GM03348 (cell line): ENCODE measurements at places on chromosomes 12 and 14.
A peak's percentile ranks its signal among the peaks of the same experiment; 100 is the strongest.

DNA sequence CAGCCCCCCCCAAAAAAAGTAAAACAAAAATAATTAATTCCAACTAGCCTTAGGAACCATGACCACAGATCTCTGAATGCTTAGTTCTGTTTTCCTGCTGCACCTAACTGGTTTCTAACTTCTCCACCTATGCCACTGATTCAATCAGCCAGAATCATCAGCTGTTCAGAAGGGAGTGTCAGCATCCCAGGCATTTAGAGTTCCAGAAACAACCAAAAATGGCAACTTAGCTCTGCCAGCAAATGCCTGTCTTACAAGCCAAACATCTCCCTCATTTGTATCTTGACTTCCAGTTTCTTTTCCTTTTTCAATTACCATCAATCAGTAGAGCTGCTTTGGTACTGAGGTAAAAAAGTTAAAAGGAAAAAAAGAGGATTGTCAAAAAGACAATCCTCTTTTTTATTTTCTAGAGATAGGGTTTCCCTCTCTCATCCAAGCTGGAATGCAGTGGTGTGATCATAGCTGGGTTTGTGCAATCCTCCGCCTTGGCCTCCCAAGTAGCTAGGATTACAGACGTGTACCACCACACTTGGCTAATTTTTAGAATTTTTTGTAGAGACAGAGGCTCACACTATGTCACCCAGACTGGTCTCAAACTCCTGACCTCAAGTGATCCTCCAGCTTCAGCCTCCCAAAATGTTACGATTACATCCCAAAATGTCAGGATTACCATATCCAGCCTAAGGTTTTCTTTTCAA lies 45.2 kb upstream of the ISM2 start:
- DNase-seq = no peak

GRCh38 chr12:93361151-93361919 lies 16.4 kb upstream of the NUDT4 start:
- DNase-seq = peak; percentile 33

- DNase-seq = no peak
Measured at GRCh38 chr12:106039242-106039641, 99.5 kb downstream of the NUAK1 start.

GRCh38 chr12:124695861-124696260 lies 128.4 kb upstream of the NCOR2 start:
- DNase-seq = no peak

DNA sequence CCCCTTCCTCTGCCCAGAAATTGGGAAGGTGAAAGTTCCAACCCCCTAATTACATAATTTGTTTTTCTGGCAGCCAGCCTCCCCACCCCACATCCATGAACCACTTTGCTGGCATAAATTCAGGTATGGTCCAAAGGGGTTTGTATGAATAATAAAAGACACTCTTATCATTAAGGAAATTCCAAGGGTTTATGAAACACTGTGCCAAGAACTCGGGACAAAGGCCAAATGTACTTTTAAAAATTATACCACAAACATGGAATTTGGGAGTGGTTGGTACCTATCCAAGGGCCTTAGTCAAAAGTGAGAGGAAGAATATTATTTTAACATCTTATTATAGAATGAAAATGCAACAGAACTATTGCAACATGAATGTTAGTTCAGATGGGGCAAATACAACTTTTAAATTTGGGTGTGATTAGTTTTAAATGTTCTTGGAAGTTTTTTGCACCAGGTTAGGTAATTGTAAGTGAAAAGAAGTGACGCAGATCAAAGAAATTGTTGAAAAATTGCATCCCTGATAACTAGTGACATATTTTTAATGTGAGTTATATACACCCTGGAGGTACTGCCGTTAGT lies 217.8 kb downstream of the TMEM117 start:
- DNase-seq = peak; percentile 67

- DNase-seq = peak; percentile 20
Measured at GRCh38 chr12:121958541-121959240, 40.3 kb downstream of the CFAP251 start.

- peak; percentile 65 for DNase-seq
Measured at GRCh38 chr12:6345319-6346091, 3.6 kb upstream of the TNFRSF1A start.

DNA sequence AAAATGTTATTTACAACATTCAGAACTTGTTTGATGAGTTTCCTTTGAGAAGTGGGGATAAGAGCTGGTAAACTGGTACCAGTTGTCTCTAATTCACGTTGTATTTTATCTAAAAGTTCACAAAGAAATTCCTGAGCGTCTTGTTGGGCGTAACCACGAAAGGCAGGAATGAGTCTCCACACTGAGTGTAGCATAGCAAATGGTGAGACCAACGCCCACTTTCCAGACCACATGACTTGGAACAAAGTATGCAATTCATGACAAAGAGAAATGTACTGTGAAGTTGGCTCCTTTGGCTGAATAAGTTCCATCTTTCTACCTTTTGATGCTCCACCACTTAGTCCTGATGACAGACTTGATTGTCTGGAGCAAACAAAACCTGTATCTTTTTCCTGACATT lies 18.4 kb downstream of the USP44 start:
- DNase-seq = peak; percentile 42

- DNase-seq = no peak
Measured at GRCh38 chr14:90703841-90704737, 112.1 kb downstream of the TTC7B start.

DNA sequence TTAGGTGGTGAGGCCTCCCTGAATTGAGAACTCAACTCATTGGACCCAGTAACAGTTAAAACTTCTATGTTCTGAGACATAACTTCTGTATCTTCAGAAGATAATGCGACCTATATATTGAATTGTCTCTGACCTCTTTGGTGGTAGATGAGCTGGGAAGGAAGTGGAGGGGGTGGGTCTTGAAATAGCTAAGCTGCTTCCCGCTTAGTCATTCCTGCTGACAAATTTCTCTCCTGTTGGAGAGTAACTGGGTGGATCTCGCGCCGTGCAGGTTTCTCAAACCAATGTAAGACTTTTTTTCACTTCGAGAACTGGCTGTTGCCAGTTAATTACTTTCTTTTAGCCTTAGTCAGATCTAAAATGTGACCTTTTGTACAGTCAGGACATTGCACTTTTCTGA lies 100.8 kb downstream of the PPHLN1 start:
- no peak for DNase-seq

- DNase-seq = peak; percentile 72
Measured at GRCh38 chr12:14845350-14845750, 2.0 kb upstream of the ART4 start.

DNA sequence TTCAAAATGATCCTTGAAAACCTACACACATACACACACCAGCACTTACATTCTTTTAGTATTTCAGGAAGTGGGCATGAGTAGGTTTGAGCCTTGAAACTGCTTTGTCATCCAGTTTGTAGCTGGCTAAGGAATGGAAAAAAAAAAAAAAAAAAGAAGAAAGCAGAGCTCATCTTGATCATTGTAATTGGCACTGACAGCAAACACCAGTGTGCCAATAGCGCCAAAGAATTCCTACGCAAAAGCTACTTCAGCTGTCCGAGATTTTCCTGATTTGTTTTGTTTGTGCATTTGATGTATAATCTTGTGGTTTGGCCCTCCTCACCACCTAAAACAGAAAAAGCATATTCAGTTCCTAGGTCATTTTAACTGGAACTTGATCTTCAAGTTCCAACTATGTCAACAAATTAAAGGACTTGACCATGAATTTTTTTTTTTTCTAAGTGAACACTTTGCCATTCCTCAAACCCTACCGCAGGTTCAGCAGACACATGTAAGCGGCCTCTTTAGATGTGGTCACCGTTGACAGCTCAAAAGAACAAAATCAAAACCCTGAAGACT lies 57.3 kb downstream of the FLRT2 start:
- DNase-seq = no peak

GRCh38 chr12:111438481-111438880 lies 32.8 kb downstream of the SH2B3 start:
- no peak for DNase-seq

DNA sequence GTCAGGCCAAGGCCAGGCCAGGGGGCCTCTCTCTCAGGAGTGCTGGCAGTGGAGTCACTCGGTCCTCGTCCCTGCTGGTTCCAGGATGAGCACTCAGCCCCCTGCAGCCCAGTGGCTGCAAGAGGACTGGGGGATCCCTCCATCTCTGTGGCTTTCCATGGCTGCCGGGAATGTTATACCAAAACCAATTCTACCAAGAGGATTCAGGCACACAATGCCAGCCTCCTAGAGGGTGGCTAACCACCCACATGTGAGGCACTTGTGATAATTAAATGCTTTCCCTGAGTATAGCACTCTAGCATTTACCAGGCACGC lies 21.9 kb downstream of the ASB2 start:
- DNase-seq = no peak

GRCh38 chr14:22630486-22630885 lies 13.7 kb downstream of the OR6J1 start:
- peak; percentile 75 for DNase-seq

DNA sequence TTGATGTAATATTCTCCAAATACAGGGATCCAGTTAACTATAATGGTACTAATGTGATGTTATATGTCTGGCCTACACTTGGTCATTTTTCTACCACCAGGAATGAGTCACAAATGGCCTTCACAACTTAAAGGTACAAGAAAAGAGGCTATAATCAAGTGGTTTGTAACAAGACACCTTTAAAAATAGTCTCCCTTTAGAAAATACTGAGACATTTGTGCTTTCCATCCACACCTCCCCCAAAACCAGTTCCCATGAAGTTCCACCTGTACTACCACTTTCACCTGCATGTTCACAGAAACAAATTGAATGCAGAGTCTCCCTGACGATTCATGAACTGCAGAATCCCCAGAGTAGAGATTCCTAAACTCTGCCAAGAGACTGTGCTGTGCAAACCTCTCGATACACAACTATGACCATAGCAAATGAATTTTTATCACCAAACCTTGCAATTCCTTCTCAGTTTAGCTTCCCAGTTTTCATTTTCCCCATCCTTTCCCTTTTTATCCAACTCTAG lies 6.0 kb downstream of the BTG1 start:
- DNase-seq = no peak

GRCh38 chr12:117365049-117365616 lies 3.7 kb upstream of the NOS1 start:
- DNase-seq = no peak

- DNase-seq = no peak
Measured at GRCh38 chr12:93680006-93680405, 2.8 kb downstream of the CRADD start.

- DNase-seq = no peak
Measured at GRCh38 chr12:132856581-132856980, 27.9 kb upstream of the GOLGA3 start.

GRCh38 chr12:64160021-64160710 lies 61.9 kb downstream of the KICS2 start:
- DNase-seq = peak; percentile 31

GRCh38 chr12:32027684-32028365 lies 68.6 kb downstream of the RESF1 start:
- no peak for DNase-seq

DNA sequence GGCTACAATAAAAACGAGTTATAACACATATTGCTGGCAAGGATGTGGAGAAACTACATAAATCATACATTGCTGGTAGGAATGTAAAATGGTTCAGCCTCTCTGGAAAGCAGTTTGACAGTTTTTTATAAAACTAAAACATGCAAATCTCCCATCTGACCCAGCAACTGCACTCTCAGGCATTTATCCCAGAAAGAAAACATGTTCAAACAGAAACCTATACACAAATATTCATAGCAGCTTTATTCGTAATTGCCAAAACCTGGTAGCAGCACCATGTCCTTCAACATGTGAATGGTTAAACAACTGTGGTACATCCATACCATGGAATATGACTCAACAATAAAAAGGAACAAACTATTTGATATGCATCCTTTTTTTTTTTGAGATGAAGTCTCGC lies 10.1 kb upstream of the TMCC3 start:
- no peak for DNase-seq

DNA sequence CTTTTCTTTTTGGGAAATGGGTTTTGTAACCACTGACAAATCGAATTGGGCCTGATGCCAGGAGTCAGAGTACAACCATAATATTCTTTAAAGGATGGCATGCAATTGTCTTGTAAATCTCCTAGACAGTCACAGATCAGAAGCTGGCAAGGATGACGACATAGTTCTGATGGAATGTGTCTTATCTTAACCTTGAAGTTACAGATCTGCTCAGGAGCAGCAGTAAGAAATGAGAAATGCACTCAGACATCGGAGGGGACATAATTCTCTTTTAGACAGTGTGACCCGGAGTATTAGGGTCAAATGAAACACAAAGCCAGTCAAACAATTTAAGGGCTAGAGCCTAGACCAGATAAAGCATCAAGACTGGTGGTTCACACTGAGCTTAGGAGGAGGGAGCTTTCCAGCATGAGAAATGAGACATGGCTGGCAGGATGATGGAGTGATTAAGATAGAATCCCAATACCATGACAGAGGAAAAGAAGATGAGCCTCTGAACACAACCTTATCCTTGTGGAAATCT lies 17.5 kb downstream of the CBX5 start:
- DNase-seq = peak; percentile 37

DNA sequence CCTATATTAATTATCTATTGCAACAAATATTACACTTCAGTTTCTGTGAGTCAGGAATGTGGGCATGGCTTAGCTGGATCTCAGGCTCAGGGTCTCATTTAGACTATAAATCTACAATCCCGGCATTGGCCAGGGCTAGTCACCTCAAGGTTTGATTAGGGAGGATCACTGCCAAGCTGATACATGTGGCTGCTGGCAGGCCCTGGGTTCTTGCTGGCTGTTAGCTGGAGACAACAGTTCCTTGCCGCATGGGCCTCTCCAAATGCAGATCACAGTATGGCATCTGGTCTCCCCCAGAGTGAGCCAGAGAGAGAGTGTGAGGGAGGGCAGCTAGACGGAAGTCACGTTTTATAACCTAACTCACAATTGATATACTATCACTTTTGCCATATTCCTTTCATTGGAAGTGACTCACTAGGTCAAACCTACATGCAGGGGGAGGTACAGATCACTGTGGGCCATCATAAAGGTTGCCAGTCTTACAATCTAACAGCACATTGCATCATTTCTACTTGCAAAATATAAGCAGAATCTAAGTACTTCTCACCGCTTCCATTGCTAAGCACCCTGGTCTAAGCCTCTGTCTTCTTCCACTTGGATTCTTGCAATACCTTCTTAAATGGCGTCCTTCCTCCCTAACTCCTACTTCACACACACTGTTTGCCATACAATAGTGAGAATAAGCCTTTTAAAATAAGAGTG lies 174.0 kb upstream of the ARHGAP5 start:
- DNase-seq = no peak

DNA sequence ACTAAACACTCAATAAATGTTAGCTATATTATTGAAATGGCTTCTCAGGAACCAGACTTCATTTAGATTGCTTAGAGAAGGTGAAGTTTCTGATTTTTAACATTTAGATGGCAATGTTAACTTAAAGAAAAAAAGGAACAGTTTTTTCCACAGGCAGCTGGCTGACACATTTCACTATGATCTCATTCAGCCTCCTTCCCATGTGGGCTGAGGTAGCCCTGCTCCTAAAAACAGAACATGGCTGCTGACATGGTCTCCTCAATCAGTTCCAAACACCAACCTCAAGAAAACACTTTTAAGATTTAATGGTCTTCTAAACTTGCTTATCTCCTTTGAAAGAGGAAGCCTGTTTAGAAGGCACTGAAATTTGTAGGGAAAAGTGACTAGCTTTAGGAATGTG lies 23.8 kb downstream of the GNS start:
- no peak for DNase-seq

- no peak for DNase-seq
Measured at GRCh38 chr12:29528161-29528560, 30.7 kb upstream of the OVCH1 start.
